Gastroesophageal sphincter (tissue), 4 donors: ENCODE measurements at places on chromosomes 7 and 10. TPM values are rescaled to one million over a fixed set of nuclear protein-coding genes. Genes with fewer than 3 reads are reported as not detected.

RBAK gene
- 16.9 TPM for total RNA-seq

- ATAC-seq: no peak
Observed at GRCh38 chr10:32041290-32042028, 14.8 kb downstream of the KIF5B start.

- ATAC-seq: no peak
Observed at GRCh38 chr10:12716042-12716441, 285.5 kb downstream of the CCDC3 start.

DNA sequence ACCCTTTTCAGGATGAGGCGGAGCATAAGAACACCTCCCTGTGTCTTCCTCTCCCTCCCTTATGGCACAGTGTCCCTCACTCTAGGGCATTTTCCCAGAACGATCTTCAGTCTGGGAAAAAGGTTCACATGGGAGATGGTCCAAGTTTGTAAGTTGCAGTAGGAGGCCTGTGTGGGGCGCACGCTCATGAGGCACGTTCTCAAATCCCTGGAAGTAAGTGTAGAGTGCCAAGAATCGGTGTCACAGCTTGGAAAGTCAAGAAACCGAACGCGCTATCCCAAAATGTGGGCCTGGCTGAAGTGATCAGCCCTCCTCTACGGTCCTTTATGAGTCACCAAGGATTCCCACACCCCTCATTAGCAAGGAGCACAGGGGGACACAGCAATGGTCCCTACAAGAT, 23.9 kb upstream of the SMARCD3 start:
- no peak for ATAC-seq

DNA sequence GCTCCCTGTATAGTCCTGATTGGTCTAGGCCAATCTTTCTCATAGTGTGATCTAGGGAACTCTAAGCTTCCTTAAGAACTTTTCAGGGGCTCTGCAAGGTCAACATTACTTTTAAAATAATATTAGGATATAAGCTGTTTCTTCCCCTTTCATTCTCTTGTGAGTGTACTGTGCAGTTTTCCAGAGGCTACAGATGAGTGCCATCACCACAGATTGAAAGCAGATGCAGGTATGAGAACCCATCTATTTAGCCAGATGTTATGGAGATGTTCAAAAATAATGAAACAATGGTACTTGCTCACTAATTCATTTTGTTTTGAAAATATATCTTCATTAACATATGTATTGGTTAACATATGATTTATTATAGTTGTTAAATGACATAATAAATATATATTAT, 169.2 kb upstream of the SEMA3A start:
- no peak for ATAC-seq

IPMK gene
- 10.0 TPM for total RNA-seq

PCDH15 gene
- total RNA-seq: 0.27 TPM

NUDCD3 gene
- 57.0 TPM for total RNA-seq
